ENCODE measurements at places on chromosomes 11 and 22. TPM values are rescaled to one million over a fixed set of nuclear protein-coding genes. Genes with fewer than 3 reads are reported as not detected.
A peak's percentile ranks its signal among the peaks of the same experiment; 100 is the strongest.

DNA sequence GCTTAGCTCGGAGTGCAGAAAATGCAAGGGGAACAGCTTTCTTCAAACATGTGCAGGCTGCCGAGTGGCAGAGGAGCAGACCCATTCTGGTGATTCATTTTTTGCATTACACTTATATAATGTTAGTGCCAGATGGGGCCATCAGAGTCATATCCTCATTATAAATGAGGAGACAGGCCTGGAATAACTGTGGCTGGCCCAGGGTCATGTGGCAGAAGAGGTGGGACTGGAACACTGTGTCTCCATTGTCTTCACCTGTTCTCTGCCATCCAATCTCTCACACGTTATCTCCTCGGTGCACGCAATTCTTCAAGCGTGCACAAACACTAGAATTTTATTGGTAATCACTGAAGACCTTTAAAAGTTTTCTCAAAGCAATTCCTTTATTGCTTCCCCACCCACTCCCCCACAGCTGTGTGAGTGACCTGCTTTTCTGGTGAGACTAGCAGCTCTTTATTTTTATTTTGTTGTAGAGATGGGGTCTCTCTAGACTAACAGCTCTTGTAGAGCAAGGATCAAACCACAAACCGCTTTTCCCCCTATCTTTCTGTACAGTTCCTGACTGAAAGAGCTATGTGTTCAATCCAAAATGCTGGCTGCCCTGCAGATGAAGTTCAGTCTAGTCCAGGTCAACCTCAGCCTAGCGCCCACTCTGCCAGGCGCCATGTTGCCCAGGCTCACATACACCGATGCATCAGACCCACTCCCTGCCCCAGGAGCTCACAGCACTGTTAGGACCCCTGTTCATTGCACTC lies 75.3 kb downstream of the ST3GAL4 start:
- no peak overlapping the region for H3K27ac ChIP-seq
- no peaks in the 10 kb centered on the region for H3K27me3 ChIP-seq
- no peaks in the 10 kb centered on the region for H3K4me1 ChIP-seq
- H3K36me3 ChIP-seq, result no peaks in the 10 kb centered on the region
- no peak for DNase-seq

LARGE1 gene
- total RNA-seq, result 0.93 TPM

- peak; percentile 39 for DNase-seq
- no peak overlapping the region for H3K4me3 ChIP-seq
- no peaks in the 10 kb centered on the region for H3K4me1 ChIP-seq
- H3K36me3 ChIP-seq, result no peaks in the 10 kb centered on the region
- no peak overlapping the region for H3K27ac ChIP-seq
Observed at GRCh38 chr11:94325681-94326080, 21.3 kb downstream of the IZUMO1R start.

FAM111B gene
- total RNA-seq, result 46.1 TPM

- no peak overlapping the region for H3K27ac ChIP-seq
- peaks cover 6% of the 10 kb centered on the region for H3K4me1 ChIP-seq
- no peak overlapping the region for H3K4me3 ChIP-seq
- no peaks in the 10 kb centered on the region for H3K36me3 ChIP-seq
- DNase-seq, result no peak
Observed at GRCh38 chr11:12725055-12725862, 51.0 kb downstream of the TEAD1 start.

DNA sequence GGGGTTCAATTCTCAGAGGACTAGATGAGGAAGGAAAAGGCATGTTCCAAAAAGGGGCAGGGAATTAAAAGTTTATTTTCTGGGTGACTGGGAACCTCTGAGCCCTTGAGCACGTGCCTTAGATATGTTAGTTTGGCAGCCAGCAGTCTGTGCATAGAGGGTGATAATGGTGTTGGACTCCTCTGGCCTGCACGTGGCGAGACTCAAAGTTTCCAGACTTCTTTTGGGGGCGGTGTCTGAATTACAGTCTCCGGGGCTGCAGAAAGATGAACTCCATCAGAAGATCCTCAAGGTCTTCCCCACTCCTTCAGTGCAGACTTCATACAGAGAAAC lies 861 bp upstream of the ZNRF3 start:
- H3K36me3 ChIP-seq, result peaks cover 2% of the 10 kb centered on the region
- peaks cover 19% of the 10 kb centered on the region for H3K4me1 ChIP-seq
- H3K27me3 ChIP-seq, result peaks cover 42% of the 10 kb centered on the region

- no peak overlapping the region for H3K27ac ChIP-seq
- no peaks in the 10 kb centered on the region for H3K36me3 ChIP-seq
- no peak for DNase-seq
- H3K4me3 ChIP-seq, result no peak overlapping the region
- H3K27me3 ChIP-seq, result peaks cover 11% of the 10 kb centered on the region
Observed at GRCh38 chr11:120863359-120863758, 160.5 kb upstream of the TBCEL start.

DNA sequence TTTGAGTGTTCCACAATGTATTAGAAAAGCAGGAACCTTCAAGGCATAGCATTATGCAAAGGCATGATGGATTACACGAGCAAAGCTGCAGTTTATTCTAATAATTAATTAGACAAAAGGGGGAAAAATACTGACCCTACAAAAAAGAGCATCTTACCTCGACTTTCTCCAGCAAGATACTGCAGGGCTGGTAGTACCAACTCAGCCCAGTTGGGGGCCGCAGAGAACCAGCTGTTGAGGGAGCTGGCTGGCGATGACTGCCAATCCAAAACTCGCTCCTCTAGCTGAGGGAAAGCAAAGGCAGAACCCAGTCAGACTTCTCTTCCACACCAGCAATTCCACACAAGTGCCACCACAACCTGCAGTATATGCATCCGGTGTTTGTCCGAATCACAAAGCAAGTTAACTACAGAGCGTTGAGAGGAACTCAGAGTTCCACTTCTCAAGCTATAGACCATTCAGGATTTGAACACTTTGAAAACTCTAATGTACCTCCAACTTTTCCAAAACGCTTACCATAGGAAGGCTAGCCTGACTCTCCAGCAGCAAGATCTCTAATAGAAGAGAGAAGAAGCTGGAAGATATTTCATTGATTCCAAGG lies 13.7 kb downstream of the NFRKB start:
- H3K4me3 ChIP-seq, result no peak overlapping the region
- peak; percentile 43 for DNase-seq
- H3K27ac ChIP-seq, result no peak overlapping the region
- H3K4me1 ChIP-seq, result no peaks in the 10 kb centered on the region
- H3K27me3 ChIP-seq, result no peaks in the 10 kb centered on the region

DNA sequence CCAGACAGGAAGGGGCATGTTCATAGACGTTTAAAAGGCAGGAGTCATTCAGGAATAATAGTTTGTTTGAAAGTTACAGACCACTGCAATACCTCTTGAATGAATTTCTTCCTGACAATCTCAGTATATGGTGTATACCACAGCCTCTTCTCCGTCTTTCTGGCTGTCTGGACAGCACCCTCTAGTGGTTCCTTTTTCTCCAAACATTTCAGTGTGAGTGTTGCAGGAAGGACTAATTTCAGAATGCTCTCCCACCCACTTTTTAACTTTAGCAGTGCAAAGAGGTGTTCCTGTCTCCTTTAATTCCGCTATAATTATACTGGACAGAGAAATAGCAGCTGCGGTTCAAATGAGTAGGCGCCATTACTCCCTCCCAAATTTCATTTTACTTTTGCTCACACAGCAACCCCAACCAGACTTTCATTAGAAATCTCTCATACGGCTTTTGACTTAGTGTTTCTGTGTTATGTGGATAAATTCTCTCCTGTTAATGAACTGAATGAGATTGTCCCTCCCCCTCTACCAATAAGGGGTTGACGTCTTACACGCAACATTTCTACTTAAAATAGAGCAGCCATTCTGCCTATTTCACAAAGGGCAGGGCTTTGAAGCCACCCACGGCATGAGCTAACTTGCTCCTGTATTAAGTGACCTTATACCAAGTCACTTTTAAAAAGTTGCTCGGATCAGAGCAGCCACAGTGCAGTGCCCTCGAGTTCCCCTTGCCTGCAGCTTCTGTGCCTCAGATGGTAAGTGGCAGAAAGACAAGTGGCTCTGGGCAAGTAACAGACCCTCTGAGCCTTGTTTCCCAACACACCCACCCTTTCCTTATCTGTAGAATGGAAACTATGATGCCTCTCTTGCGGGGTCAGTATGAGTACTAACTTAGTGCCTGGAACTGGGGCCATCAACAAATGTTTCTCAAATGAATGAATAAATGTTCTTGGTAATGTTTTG lies 368.6 kb downstream of the OPCML start:
- DNase-seq, result no peak
- H3K4me1 ChIP-seq, result no peaks in the 10 kb centered on the region
- no peaks in the 10 kb centered on the region for H3K36me3 ChIP-seq
- H3K4me3 ChIP-seq, result no peak overlapping the region

ASCC2 gene
- total RNA-seq, result 73.5 TPM

GRCh38 chr11:762421-763072 lies 14.7 kb downstream of the GATD1 start:
- H3K36me3 ChIP-seq, result peaks cover 10% of the 10 kb centered on the region
- no peaks in the 10 kb centered on the region for H3K27me3 ChIP-seq
- no peak overlapping the region for H3K27ac ChIP-seq
- peaks cover 10% of the 10 kb centered on the region for H3K4me1 ChIP-seq
- DNase-seq, result no peak

- H3K36me3 ChIP-seq, result peaks cover 8% of the 10 kb centered on the region
- H3K27ac ChIP-seq, result no peak overlapping the region
- no peak for DNase-seq
- no peaks in the 10 kb centered on the region for H3K4me1 ChIP-seq
Observed at GRCh38 chr22:44003405-44004103, 20.5 kb upstream of the PARVB start.

KCTD14 gene
- total RNA-seq, result 0.12 TPM

DNA sequence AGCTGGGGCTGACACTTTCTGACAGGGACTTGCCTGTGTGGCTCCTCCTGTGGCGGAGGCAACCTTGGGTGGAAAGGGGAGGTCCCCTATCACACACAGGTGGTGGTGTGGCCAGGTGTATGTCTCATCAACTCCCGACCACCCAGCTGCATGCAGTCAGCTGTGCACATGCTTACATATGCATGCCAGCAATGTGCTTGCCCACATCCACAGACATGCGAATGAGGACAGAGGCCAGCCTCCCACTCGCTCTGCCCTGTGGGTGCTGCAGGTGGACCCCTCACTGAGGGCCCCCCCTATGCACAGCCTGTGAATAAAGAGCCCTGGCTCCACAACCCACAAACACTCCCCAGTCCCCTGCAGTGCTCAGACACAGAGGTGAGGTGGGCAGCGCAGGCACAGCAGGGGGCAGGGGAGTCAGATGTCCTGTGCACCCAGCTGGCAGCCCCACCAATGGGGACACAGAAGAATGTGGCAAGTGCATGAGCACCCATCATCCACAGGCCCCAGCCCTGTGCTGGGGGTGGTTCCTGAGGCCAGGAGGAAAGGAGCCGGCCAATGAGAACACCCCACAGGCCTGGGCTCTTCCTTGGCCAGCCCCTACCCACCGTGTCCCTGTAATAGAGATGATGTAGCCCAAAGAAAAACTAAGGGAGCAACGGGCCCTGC lies 9.5 kb downstream of the GNB1L start:
- H3K27ac ChIP-seq, result peak overlapping the region; percentile 69
- peak overlapping the region; percentile 37 for H3K4me3 ChIP-seq

MRGPRX2 gene
- total RNA-seq, result not detected

All from activated naive CD8-positive, alpha-beta T cell treated with anti-CD3 and anti-CD28 coated beads for 36 hours (primary cell).